HepG2 (cell line): ENCODE measurements at places on chromosomes 1 and 21. TPM values are rescaled to one million over a fixed set of nuclear protein-coding genes. Genes with fewer than 3 reads are reported as not detected.

The SLC19A1 gene
- 23.0 and 31.0 TPM in 2 replicates for polyA plus RNA-seq

The OLIG2 gene
- not detected in 2 replicates for polyA plus RNA-seq

The ZNHIT6 gene
- 6.0 TPM in 2 replicates for polyA plus RNA-seq

DNA sequence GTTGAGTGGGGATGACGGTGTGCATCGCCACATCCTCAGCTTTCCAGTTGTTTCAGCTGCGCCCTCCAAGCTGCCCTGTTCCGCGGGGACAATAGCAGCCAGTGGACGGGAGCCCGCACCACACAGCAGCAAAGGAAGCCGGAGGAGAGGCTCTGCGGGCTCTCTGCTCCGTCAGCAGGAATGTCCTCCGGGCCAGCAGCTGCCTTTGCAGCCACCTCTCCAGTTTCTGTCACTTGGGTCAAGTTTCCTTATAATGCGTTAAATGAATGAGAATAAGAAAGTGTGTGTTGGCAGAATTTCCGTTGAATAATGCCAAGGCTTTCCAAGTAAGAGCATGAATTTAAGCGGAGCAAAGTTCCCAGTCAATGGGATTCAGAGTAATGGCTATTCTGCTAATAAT, 263.3 kb downstream of the KIF26B start:
- DNase-seq = no peak

DNA sequence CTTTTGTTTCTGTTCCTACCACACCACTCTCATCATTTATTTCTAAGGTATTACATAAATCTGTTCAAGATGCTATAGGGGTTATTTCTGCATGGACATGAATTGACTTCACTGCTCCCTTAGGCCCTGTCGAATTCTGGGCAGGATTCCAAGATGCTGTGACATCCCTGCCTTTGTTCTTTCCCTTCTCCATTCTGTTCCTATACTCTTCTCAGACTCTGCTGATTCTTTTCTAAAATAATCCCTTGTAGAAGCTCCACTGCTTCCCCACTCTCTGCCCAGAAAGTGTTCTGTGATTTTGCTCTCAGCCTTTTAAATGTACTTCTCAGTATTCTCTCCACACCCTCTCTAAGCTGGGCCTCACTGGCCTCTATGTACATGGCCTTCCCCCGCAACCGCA, 99.2 kb downstream of the PHTF1 start:
- no peak for DNase-seq

GRCh38 chr21:45545691-45546531, 3.7 kb upstream of the SLC19A1 start:
- no peak for DNase-seq

GRCh38 chr1:121525355-121525754, 340.6 kb downstream of the SRGAP2C start:
- DNase-seq = no peak

GRCh38 chr1:240607006-240607405, 4.9 kb downstream of the GREM2 start:
- DNase-seq = no peak

DNA sequence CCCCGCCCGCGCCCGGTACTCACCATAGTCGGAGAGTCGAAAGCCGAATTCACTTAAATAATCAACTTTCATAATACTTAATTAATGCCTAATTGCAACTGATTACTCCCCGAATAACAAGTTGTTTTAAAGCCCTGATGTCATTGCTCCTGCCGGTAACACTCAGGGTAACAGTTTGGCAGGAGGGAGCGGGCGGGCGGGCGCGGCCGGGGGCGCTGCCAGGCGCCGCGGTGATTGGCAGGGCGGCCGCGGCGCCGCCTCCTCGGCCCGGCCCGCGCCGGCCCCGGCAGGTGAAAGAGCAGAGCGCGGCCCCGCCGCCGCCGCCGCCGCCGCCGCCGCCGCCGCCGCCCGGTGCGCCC, 102.2 kb downstream of the CASZ1 start:
- DNase-seq = no peak

DNA sequence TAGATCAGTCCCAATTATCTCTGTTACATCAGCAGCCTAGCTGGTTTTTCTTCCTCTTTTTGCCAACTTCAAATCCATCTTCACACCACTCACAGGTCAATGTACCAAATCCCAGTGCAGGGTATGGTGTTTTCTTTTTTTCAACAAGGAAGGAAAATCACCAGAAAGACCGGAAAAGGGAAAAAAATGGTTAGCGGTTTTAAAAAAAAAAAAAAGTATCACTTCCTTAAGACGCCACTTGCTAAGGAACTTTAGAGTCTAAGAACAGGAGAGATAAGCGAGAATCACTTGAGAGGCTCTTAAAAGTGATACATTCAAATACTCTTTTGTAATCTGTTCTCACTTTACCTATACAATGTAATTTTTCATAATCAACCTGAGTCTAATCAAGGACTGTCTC, 3.1 kb upstream of the OR10J1 start:
- DNase-seq = no peak

DNA sequence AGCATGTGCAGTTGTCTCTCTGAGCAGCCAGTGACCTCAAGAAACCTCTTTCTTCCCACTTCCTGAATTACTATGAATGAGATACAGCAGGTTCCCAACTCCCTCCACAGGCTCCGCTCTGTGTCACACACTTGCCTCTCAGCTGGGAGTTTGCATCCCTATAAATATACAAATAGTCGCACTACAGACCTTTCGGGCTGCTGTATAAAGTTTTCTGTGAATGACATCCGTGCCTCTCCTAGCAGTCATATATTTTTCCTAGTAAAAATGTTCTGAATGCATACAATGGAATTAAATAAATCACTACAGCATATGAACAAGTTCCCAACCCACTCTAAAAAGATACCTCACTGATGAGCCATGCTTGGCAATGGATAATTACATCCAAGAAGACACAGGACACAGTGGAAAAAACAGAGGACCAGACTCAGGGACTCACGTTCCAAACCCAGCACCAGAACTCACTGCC, 66.8 kb downstream of the CAPZB start:
- DNase-seq = no peak

DNA sequence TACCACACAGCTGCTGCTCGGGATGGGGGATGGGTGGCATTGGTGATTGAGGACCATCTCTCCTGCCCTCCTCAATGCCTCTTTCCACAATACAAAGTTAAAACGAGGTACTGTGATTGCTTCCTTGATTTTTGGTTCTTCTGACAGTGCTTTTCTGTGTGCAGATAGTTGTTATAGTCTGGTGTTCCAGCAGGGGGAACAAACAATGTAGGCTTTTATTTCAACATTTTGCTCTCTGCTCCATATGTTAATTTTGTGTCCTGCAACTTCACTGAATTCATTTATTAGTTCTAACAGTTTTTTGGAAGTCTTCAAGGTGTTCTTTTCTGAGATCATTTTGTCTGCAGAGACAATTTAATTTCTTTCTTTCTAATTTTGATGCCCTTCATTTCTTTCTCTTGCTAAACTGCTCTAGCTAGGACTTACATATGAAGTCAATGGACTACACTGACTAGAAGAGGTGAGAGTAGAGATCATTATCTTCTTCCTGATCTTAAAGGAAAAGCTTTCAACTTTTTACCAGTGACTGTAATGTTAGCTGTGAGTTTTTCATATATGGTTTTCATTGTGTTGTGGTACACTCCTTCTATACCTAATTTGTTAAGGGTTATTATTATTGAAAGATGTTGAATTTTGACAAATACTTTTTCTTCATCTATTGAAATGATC, 45.4 kb downstream of the TNFSF18 start:
- DNase-seq = no peak

GRCh38 chr21:42587036-42587435, 66.4 kb upstream of the PDE9A start:
- no peak for DNase-seq

DNA sequence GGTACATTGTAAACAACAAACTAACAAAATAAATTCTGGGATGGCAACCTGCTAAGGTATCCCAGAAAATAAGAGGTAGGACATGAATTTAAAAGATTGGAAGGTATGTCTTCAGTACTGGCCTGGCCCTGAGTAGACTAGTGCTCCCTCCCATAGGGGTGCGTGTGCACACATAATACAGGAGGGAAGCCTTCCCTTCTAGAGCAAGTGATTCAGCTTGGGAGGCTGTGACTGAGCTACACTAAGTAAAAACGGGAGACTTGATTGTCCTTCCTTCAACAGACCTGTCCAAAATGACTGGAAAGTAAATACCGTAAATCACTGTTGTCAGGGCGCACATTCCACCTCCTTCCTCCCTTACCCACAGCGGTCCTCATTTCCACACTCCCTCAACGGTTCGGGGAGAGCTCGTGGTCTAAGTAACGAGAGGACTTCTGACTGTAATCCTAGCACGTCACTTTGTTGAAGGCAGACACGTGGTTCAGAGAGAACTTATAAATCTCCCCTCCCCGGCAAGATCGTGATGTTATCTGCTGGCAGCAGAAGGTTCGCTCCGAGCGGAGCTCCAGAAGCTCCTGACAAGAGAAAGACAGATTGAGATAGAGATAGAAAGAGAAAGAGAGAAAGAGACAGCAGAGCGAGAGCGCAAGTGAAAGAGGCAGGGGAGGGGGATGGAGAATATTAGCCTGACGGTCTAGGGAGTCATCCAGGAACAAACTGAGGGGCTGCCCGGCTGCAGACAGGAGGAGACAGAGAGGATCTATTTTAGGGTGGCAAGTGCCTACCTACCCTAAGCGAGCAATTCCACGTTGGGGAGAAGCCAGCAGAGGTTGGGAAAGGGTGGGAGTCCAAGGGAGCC, at the start of gene TGFB2:
Gene TGFB2, plus strand, starts transcription at position 523 of the 859 bp plus-strand sequence. CDS start 1,366 bp downstream, outside the sequence.
- no peak for DNase-seq

DNA sequence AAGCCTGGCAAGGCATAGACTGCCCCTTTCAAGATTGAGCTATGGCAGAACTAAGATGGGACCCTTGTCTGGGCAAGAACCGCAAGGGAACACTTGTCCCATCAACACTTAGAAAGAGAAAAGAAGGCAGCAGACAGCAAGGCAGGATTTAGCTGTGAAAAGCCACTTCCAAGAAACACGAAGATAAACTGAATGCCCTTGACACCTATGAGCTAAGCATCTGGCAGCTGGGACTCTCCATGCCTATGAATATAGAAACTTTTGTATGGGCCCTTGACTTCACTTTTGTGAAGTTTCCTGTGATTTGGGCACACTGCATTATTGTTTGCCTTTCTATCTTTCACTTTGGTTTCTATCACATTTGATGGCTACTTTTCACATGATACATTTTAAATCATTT, 24.9 kb upstream of the CACNA1E start:
- DNase-seq = no peak

DNA sequence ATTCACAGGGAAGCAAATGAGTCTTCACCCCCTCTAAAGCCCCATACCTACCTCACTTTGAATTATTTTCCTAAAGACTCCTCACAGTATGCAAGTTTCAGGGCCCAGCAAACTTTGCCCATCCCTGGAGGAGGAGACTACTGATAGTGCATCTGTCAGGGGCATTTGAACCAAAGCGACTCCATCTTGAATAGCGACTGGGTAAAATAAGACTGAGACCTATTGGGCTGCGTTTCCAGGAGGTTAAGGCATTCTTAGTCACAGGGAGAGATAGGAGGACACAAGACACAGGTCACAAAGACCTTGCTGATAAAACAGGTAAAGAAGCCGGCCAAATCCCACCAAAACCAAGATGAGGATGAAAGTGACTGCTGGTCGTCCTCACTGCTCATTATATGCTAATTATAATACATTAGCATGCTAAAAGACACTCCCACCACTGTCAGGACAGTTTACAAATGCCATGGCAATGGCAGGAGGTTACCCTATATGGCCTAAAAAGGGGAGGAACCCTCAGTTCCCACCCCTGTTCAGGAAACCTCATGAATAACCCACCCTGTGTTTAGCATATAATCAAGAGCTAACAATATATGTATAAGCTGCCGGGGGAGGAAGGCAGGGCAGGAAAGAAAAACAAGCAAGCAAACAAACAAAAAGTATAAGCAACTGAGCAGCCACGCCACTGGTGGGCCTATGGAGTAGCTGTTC, 3.3 kb upstream of the PKNOX1 start:
- no peak for DNase-seq
